CD4-positive, CD25-positive, alpha-beta regulatory T cell (primary cell): ENCODE measurements at places on chromosomes 1 and 21. TPM values are rescaled to one million over a fixed set of nuclear protein-coding genes. Genes with fewer than 3 reads are reported as not detected.

DNA sequence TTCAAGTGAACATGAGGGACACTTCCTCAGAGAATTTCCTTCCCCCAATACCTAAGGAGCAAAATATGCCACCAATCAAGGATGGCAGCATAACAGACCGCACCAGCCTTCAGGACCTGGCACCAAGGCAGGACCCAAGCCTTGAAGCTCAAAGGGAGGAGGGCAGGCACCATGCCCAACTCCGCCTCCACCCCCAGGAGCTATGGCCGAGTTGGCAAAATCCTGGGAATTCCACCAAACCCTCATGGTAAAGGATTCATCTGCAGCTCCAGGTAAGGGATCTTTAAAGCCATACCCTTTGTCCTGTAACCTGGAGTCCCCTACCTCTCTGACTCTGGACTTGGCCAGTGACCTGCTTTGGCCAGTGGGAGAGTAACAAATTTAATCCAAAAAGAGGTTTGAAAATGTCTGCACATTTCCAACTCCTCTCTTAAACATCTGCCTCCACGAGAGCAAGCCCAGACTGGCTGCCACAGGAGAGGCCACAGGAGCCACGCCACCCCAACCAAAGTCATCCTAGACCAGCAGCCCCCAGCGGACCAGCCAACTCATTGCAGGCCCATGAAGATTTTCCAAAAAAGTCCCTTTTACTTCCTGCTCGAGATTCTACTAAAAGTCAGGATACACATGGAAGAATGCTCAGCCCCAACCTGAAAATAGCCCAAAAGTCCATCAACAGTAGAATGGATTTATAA, 41.9 kb downstream of the NPHP4 start:
- no peak for DNase-seq

The COL24A1 gene
- total RNA-seq: 0.32 TPM

DNA sequence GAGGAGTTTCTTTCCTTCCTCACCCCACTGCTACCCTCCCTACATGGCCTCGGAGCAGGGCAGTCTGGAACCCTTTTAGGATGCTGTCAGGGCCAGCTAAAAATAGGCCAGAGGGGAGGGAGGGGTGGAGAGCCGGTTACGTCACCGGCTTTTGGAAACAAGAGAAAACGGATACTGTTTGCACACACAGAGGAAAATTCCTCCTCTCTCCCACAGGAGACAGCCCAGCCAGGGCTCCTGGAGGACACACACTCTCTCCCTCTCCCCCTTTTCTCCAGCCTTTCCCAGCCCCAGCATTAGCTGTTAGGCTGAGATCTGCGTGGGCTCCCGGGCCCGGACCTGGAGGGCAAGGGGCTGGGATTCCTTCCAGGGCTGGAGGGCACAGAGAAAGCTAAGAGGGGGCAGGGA, 20.0 kb upstream of the ALDH4A1 start:
- no peak for DNase-seq

- no peak for DNase-seq
These were observed 57.0 kb downstream of the DISC1 start for GRCh38 chr1:231683439-231684165.
